ENCODE measurements at places on chromosomes 2 and 18.

GRCh38 chr2:234278556-234279255 is 218.2 kb downstream of the ARL4C start:
- DNase-seq = no peak

DNA sequence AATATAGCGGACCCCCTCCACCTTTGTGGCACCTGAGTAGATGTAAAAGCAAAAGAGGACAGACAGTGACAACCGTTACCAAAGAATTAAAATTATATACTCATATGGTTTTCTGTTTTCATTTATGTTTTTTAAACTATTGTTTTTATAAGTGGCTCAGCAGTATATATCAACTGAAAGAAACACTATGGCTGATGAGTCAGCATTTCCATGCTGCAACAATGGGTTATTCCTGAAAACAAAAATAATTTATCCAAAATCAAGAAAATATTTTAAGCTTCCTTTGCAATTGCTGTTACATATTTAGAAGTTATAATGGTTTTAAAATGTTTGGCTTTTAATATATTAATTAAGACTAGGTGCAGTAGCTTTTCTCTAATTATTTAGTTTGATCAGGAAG is 17.7 kb downstream of the MRPS9 start:
- DNase-seq = no peak

DNA sequence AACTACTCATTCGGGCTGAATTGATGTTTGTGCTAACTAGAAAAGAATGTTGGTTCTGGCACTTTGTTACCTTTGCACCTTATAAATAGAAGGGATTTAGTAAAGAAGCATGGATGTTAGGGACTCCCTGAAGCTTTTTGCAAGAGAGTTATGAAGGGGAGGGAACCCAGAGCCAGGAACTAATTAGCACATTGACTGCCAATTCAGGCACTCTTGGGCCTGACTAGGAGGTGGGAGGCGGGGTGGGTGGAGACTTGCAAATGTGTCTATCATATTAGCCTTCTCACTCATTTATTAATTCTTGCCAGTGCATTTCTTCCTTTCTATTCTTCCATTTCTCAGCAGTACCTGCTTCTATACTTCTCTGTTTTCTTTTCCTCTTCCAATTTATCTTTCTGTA is 1022.4 kb downstream of the TMEM182 start:
- no peak for DNase-seq

- DNase-seq = no peak
Observed at GRCh38 chr2:227789803-227790202, 23.8 kb upstream of the CCL20 start.

DNA sequence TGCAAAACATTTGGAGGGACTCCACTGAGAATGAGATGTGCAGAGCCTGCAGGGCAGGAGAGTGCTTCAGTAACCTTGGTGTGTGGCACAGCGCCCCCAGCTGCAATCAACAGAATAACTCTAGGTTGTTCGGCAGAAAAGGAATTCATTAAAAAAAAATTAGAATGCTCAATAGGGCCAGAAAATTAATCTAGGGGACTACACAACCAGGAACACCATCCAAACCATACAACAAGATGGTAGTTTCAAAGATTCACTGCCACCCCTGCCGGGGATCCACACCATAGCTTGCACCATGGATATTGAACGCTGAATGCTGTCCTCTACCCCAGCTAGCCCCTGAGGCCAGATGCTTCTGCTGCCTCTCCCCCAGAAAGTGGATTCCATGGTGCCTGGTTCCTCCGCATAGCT is 50.1 kb downstream of the THUMPD2 start:
- peak; percentile 69 for DNase-seq

DNA sequence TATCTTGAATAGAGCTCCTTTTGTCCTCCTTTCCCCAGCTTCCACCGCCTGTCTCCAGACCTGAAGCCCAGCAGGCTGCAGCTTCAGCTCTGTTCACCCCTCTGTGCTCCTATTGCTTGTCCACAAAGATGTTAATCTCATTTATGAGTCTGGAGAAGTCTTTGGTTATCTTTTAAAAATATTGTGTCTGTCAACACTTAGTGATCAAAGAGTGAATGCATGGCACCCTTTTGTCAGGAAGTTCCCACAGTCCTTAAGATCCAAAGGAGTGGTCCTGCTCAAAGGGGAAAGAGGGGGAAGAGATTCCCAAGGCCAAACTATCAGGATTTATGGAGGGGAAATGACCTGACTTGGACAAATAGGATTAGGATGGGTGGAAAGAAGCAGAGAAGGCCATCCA is 118.9 kb downstream of the ACAA2 start:
- DNase-seq = no peak

GRCh38 chr2:142179686-142180085 is 48.9 kb upstream of the LRP1B start:
- no peak for DNase-seq

- DNase-seq = no peak
Observed at GRCh38 chr2:238820916-238821315, 27.0 kb upstream of the TWIST2 start.

- DNase-seq = no peak
Observed at GRCh38 chr18:2441544-2441943, 129.8 kb downstream of the METTL4 start.

DNA sequence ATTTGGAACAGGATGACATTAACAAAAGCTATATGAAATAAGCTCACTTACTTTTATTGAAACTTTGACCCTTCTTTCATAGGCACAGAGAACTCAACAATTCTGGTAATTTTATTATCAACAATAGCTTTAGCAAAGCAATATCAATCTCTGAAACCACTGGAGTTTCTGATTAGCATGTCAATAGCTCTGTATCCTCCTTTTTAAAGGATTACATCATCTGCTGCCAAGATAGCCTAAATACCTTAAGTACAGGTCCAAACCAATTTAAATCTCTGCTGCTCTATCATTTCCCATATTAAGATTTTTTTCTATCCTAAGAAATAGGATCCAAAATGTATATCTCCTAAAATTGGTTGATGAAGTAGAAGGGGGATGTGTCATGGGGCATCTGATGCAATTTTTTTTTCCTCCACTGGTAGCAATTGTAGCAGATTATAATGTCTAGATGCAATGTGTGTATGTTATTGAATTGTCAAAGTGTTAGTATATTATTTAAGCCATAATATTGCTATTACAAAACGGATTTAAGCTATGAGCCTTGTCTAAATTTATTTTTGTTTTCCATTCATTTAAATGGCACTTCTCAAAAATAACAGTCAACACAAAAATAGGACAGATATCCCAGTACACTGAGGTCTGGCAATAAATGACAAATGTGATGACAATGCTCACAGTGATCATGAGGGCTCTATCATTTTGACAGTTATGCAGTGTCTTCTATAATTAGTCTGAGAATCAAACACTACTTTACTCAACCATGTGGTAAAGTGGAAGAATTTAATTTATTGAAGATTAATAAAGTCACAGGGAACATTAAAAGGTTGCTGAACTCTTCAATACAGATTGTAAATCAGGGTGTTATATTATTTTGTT is 328.4 kb downstream of the CDH7 start:
- DNase-seq = no peak

DNA sequence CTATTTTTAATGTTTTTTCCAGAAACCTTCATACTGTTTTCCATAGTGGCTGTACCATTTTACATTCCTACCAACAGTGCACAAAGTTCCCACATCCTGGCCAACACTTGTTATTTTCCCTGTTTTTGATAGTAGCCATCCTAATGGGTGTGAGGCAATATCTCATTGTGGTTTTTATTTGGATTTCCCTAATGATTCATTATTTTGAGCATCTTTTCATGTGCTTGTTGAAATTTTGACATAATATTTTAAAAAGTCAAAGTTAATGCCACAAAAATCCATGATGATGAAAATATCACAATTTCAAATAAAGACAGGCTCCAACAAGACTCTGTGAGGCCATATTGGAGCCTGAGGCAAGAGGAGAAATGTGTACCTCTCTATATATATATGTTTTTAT is 50.2 kb downstream of the VWA3B start:
- no peak for DNase-seq

DNA sequence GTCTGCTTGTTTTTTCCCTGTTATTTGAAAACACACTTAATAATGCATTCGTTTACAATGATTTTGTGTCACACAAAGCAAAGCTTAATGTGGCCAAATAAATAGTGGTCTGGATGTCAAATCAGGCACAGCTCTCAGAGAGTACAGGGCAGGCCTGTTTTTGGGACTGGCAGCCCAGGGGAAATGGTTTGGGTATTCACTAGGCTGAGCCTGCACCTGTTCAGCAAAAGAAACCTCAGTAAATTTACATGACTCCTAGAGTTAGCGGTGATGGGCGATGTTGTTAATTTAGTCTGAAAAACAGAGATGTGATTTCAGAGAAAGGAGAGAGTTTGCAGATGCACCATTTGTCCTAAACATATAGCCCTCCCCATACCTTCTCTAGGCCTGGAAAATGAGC is 197.1 kb downstream of the ALK start:
- DNase-seq = no peak

DNA sequence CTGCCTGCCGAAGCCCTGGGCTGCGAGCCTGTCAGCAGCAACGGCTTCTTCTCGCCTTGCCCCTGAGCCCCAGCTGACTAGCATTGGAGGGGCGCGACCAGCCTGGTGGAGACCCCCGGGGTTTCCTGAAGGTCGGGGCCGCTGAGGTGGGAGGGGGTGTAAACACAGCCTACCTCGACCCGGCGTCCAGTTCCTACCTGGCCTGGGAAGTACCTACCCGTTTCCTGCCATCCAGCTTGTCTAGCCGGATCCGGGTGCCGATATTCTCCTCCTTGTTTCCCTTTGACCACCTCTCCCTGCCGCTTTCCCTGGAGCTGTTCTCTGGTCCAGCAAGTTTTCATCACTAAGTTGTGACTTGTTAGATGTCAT is 511 bp downstream of the MOB4 start:
- DNase-seq = peak; percentile 27

DNA sequence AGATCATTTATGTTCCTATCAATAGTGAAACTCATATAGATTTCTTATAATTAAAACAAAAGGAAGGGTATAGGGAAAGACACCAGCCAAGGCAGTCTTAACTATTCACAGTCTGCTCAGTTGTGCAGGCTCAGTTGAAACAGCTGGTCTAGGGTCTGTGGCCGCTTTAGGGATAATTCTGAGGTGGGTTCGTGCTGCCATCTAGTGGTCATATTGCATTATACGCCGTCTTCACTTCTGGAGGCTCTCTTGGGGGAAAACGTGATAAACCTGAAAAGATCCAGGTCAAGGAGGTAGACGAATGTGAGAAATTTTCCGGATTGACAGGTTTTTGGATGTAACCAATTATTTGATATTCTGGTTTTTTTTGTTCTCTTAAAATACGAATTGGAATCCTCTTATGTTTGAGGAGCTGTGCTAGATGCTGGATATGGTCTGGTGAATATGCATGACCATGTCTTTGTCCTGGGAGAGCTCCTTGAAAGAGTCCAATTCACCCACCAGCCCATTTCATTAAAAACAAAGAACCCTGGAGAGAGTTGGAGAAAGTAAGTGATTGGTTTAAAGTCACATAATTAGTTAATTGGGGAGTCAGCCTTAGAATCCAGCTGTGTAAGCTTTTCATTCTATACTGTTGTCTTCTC is 492.4 kb downstream of the PLCL1 start:
- DNase-seq = peak; percentile 62

DNA sequence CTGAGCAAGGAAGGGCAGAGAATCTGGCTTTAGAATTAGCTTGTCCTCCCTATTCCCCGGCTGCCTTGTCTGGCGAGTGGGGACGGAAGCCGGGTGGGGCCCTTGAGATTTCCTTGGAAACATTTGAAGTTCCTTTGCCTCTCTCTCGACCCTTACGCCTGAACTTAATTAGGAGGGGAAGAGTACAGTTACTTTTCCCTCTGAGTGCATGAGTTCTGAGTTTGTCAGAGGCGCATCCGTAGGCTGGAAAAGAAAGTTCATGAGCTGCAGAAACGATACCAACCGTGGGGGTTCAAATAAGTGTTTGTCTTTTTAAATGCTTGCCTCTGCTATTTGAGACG is 468 bp downstream of the PIKFYVE start:
- DNase-seq = no peak

DNA sequence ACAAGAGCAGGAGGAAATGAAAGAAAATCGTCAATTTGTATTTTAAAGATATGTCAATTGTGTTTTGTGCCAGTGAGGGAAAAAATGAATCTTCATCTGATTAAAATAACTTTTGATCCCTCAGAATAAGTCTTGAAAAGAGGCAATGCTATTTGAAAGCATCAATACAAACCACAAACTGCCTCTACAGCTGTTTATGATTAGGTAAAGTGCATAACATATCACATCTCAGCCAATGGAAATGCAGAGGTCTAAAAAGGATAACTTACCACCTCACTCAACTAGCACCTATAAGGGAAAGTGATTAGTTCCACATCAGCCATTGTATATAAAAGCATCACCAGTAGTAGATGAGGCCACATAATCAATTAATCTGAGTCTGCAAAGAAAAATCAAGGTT is 492.2 kb upstream of the CDH2 start:
- DNase-seq = no peak

GRCh38 chr2:17160594-17160993 is 357.6 kb downstream of the RAD51AP2 start:
- no peak for DNase-seq

GRCh38 chr18:39494211-39494896 is 1928.8 kb upstream of the CELF4 start:
- no peak for DNase-seq

- peak; percentile 98 for DNase-seq
Observed at GRCh38 chr2:199228887-199229819, 228.6 kb downstream of the SATB2 start.

GRCh38 chr18:70273021-70273420 is 15.8 kb upstream of the SOCS6 start:
- no peak for DNase-seq

DNA sequence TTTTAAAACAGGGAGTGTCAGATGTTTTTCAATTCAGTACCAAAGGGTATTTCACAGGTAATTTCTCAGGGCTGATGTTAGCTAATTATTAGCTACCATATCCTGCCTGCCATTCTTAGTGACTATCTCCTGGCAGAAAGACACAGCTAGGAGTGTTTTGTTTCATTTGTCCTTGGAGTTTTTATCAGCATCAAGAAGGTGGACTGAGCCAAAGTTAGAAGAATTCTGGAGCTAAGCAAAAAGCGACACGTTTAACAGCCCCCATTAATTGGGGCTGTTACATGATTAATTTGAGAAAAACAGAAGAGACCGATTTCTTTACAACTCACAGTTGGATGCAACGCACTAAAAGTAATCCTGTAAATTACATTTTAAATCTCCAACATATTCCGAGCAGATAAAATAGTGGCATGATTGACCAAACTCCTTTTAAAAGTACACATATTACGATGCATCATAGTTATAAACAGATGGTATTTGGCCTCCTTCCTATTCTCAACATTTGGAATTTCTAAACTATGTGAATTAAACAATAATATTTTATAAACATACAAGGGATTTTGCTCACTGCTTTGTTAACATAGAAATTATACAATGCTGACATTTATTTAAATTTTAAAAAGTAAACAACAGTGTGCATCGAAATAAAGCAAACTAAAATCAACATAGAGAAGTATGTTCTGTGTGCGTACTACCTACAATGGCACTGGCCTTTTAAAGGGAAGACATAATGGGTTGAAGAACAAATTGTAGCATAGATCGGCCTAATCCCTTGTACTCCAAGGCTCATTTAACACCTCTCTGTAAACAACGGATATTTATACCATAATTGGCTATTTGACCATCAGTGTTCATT is 585.1 kb downstream of the ZEB2 start:
- DNase-seq = no peak

- DNase-seq = no peak
Observed at GRCh38 chr2:27042985-27043634, 8.4 kb upstream of the AGBL5 start.

Data from Daoy (cell line).